ENCODE measurements at places on chromosomes 13 and 19.

DNA sequence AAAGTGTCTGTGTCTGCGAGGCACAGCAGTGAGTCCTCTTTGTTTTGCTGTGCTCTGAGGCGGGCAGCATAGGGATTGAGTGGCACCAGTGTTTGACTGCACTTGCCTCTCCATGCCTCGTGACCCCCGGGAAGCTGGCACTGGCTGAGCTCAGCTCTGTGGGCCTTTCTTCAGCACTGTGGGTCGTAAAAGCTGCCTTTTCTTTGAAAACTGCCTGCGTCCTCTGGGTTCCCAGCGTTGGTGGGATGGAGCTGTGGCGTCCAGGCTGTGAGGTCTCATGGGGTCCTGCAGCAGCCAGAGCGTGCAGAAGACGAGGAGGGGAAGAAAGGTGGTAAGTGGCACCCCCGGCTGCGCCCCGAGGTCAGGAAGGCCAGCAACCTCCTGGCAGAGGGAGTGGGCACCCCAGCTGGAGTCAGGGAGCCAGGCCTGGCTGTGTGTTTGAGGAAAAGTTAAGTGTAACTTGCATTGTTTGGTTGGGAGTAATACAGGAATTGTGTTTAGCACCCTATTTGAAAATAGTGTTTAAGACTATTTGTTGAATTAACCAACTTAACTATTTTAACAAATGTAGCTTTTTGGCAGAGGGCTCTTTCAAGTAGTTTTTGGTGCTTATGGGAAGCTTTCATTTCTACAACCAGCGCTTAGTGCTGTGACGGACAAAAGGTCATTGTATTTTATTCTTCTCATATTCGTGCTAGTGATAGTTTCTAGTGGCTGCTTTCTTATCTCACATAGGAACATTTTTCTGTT, 79.3 kb upstream of the TEX29 start:
- DNase-seq = no peak

DNA sequence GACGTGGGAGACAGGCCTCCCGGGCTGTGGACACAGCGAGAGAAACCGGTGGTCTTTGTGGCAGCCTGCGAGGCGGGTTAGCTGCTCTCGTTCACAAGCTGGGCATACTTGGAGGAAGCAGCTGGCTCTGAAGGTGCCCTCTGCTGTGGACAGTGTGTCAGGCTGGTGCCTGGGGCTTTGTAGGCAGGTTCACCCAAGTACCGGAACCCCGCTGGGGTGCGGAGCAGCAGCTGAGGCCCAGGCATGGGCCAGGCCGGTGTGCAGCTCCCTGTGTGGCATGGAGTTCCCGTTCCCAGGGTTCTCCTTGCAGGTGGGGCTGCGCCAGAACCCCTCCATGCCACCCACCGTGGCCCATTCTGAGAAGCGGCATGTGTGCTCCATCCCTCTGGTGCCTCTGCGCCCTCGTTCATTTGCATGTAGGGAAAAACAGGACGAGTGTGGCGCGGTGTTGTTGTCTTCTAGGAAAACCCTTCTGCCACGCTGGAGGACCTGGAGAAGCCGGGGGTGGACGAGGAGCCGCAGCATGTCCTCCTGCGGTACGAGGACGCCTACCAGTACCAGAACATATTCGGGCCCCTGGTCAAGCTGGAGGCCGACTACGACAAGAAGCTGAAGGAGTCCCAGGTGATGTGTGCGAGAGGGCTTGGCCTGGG, 20.0 kb downstream of the UPF1 start:
- DNase-seq = no peak

GRCh38 chr19:41218615-41219507, at the start of gene AXL:
Gene AXL, plus strand, starts transcription at chr19:41219223. Its CDS starts 170 bp downstream, at chr19:41219393.
- peak; percentile 38 for DNase-seq

- no peak for DNase-seq
Observed at GRCh38 chr13:73945871-73946270, 188.3 kb downstream of the KLF12 start.

DNA sequence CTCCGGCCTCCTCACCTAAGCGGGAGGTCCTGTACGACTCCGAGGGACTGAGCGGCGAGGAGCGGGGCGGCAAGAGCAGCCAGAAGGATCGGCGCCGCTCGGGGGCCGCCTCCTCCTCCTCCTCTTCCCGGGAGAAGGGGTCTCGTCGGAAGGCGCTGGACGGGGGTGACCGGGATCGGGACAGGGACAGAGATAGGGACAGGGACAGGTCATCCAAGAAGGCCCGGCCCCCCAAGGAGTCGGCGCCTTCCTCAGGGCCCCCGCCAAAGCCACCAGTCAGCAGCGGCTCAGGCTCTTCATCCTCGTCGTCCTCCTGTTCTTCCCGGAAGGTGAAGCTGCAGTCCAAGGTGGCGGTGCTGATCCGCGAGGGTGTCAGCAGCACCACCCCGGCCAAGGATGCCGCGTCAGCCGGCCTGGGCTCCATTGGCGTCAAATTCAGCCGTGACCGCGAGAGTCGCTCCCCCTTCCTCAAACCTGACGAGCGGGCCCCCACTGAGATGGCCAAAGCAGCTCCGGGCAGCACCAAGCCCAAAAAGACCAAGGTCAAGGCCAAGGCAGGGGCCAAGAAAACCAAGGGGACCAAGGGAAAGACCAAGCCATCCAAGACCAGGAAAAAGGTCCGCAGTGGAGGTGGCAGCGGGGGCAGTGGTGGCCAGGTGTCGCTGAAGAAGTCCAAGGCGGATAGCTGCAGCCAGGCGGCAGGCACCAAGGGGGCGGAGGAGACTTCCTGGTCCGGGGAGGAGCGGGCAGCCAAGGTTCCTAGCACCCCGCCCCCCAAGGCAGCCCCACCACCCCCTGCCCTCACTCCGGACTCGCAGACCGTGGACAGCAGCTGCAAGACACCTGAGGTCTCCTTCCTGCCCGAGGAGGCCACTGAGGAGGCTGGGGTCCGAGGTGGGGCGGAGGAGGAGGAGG, 10.8 kb downstream of the SCAF1 start:
- no peak for DNase-seq

DNA sequence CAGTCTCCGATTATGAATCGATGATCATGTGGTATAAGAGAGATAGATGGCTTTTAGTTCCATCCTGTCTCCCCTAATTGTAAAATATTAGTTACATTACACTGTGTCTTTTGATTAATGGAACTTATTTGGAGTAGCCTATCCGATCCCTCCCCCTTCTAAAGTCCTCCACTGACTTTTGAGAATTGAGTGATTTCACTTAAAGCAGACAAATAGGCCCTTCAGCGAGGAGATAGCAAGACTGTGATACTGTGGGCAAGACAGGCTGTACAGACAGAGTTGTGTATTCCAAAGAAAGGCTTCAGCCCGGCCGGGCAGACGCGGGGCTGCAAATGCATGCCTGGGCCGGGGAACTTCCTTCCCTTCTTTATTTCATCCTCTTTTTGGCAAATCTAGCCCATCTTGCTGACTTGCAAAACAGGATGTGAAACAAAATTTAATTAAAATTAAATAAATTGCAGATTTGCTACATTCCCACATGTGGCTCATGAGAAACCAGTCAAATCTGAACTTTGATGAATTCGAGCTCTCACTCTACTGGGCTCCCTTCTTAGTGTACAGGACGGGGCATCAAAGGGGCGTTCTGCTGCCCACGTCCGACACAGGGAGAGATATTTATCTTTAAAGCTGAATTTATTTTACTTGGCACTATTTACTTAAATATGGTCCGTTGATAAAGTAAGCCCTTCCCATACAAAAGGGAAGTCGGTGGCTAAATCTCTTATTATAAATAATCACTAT, 314.8 kb downstream of the ZNF536 start:
- DNase-seq = no peak

DNA sequence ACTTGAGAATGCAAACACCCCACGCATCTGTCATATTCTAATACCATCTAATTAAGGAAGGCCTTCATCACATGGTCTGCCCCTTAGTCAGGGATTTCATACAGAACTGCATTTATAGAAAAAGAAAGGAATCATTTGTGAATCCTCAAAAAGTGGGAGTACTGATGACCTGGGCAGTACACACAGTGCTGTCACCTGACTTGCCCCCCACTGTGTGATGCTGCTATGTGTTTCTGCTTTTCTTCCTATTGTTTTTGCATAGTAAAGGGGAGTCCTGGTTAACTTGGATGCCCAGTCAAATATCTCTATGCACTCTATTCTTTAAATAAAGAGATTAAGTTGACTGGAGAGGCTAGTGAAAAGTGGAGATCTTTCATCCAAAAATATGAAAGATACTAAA, 1921.2 kb upstream of the PRR20A start:
- no peak for DNase-seq

GRCh38 chr13:109387471-109387870, 398.9 kb downstream of the IRS2 start:
- no peak for DNase-seq

Measured in HCT116 (cell line).